Mucosa of gallbladder (tissue), 1 donor: ENCODE measurements at places on chromosomes 4 and X. TPM values are rescaled to one million over a fixed set of nuclear protein-coding genes. Genes with fewer than 3 reads are reported as not detected.
A peak's percentile ranks its signal among the peaks of the same experiment; 100 is the strongest.

RIBC1 gene
- 2.6 TPM for total RNA-seq

HOPX gene
- total RNA-seq = 27.6 TPM

HSFX2 gene
- total RNA-seq = 0.83 TPM

DNA sequence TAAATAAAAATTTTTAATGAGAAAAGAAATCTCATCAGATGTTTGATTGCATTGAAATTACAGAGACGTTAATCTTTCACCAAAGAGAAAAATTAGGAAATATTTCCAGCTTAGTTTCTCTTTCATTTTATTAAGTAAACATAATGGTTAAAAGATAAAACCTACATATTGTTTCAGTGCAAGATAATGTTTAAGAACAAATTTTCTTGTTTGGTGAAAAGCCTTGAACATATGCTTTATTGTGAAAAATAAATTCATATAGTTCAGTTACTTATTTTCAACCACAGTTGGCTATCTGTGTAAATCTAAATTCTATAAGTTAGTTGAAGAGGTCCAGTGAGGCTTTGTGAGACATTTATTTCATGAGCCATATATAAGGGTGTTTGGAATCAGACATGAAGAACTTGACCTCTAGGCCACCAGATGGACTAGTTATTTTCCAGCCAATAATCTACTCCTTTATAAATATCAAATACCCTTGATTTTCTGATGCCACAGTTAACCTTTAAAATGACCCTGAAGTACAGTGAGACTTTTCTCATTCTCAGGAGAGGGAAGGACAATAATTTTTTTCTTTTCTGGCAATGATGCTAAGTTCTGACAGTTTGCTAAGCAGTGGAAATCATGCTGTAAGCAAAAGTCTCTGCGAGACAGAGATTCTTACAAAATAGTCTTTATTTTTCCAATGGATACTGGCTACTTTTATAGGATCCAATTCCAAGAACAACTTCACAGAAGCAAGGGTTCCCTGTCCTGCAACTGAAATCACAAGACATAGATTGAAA lies 2.5 kb downstream of the ARSJ start:
- DNase-seq = no peak

DNA sequence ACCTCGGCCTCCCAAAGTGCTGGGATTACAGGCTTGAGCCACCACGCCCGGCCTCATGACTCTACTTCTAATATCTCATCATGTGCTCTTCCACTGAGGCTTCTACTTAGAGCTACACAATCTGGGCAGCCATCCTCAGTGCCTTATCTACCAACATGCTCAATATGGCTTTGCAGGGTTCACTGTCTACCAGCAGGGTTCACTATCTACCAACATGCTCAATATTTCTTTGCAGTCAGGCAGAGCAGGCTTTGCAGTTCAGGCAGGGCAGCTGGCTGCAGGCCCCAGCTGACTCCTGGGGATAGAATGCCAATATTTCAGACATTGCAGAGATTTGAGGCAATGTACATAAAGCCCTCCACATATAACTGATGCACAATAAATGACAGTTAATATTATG lies 47.5 kb downstream of the PKD2 start:
- peak; percentile 63 for DNase-seq

DNA sequence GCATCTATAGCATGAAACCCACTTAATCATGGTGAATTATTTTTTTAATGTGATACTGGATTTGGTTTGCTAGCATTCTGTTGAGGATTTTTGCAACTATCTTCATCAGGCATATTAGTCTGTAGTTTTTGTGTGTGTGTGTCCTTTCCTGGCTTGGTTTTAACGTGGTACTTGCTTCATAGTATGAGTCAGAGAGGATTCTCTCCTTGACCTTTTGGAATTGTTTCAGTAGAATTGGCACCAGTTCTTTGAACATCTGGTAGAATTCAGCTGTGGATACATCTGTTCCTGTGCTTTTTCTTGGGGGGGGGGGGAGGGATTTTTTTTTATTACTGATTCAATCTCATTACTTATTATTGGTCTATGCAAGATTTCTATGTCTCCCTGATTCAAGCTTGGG lies 232.0 kb upstream of the KLF8 start:
- DNase-seq = no peak

GRCh38 chrX:129653971-129654651 lies 645 bp downstream of the APLN start:
- DNase-seq = no peak

GYPB gene
- total RNA-seq = not detected

DNA sequence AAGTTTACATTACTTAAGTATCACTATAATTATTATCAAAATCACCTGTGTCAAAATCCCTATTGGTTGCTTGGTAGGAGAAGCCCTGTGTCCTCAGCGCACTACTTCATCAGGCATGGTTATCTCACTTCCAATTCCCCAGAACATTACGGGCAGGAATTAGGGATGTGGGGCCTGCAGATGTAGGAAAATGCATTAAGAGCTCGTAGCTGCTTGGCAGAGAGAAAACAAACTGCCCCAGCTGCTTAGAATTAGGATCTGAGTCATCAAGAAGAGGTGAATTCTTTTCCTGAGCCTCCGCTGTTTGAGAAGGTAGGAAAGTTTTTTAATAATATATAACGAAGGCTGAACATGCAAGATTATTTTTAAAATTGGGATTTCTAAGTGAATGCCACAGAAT lies 31.1 kb upstream of the CLNK start:
- DNase-seq = no peak

DNA sequence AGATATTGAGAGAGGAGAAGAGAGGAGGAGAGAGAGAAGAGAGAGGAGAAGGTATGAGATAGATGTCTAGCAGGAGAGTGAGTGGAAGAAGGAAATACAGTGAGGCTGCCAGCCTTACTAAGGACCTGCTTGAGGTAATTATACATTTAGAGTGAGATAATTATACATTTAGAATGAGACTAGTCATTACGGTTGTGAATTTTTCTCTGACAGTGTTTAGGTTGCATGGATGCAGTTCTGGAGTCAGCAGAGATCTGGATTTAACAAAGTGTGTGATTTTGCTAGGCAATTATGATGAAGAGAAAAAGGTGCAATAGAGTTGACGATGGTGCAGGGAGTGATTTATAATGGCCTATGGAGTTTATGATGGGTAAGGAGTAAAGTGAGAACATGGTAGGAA lies 187.1 kb upstream of the ARX start:
- no peak for DNase-seq
